ENCODE measurements at places on chromosomes 11 and 22.
A peak's percentile ranks its signal among the peaks of the same experiment; 100 is the strongest.

DNA sequence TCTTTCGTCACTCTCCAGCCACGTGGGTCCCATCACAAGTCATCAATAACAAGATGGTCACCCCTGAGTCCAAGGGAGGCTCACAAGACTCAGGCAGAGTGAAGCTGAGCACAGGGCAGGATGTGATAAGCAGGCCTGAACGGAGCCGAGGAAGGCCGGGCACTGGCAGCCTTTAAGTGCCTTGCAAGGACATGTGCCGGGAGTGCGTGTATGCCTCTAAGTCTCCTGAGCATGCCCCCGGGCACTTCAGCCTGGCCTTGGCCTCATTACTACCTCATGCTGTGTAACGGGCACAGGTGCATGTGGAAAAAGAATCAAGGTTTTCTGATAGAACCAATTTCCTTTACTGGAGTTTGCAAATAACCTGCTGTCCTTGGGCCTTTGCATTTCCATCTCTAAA lies 55.8 kb downstream of the UBASH3B start:
- H3K4me1 ChIP-seq: no peaks in the 10 kb centered on the region
- DNase-seq: no peak
- no peaks in the 10 kb centered on the region for H3K27me3 ChIP-seq
- H3K27ac ChIP-seq: no peak overlapping the region

- no peaks in the 10 kb centered on the region for H3K36me3 ChIP-seq
- H3K27ac ChIP-seq: no peak overlapping the region
- DNase-seq: no peak
- no peaks in the 10 kb centered on the region for H3K4me1 ChIP-seq
Measured at GRCh38 chr11:86803136-86804045, 3.0 kb downstream of the PRSS23 start.

DNA sequence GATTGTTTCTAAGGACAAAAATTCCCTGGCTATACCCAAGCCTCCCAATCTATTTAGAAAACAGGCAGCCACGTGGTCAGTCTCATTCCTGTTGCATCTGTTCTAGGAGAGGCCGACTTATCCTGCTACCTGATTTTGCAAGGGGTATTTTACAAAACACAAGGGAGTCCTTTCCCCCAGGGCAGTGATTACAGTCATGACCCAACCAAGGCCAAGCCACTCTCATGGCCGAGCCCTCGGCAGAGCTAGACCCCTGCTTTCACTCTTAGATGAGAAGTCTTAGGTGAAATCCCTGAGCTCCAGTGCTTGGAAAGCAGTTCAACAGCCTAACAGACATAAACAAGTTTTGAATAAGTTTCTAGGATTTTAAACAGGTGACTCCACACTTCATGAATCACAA lies 89.0 kb upstream of the PITPNB start:
- no peaks in the 10 kb centered on the region for H3K27me3 ChIP-seq
- no peak overlapping the region for H3K27ac ChIP-seq
- no peak for DNase-seq
- H3K4me1 ChIP-seq: no peaks in the 10 kb centered on the region
- H3K4me3 ChIP-seq: no peak overlapping the region
- H3K36me3 ChIP-seq: no peaks in the 10 kb centered on the region

- no peaks in the 10 kb centered on the region for H3K36me3 ChIP-seq
- no peak overlapping the region for H3K4me3 ChIP-seq
- peaks cover 7% of the 10 kb centered on the region for H3K4me1 ChIP-seq
- H3K27ac ChIP-seq: no peak overlapping the region
- H3K27me3 ChIP-seq: peaks cover 26% of the 10 kb centered on the region
- no peak for DNase-seq
Measured at GRCh38 chr22:43114958-43115357, 4.4 kb downstream of the BIK start.

- no peak for DNase-seq
- H3K27ac ChIP-seq: no peak overlapping the region
- no peaks in the 10 kb centered on the region for H3K36me3 ChIP-seq
- H3K4me3 ChIP-seq: no peak overlapping the region
- H3K27me3 ChIP-seq: no peaks in the 10 kb centered on the region
- no peaks in the 10 kb centered on the region for H3K4me1 ChIP-seq
Measured at GRCh38 chr11:11034476-11034875, 176.6 kb upstream of the ZBED5 start.

- no peak overlapping the region for H3K4me3 ChIP-seq
- H3K4me1 ChIP-seq: peaks cover 16% of the 10 kb centered on the region
- H3K27ac ChIP-seq: no peak overlapping the region
- DNase-seq: no peak
- no peaks in the 10 kb centered on the region for H3K36me3 ChIP-seq
- no peaks in the 10 kb centered on the region for H3K27me3 ChIP-seq
Measured at GRCh38 chr22:33883561-33883960, 36.7 kb downstream of the LARGE1 start.

DNA sequence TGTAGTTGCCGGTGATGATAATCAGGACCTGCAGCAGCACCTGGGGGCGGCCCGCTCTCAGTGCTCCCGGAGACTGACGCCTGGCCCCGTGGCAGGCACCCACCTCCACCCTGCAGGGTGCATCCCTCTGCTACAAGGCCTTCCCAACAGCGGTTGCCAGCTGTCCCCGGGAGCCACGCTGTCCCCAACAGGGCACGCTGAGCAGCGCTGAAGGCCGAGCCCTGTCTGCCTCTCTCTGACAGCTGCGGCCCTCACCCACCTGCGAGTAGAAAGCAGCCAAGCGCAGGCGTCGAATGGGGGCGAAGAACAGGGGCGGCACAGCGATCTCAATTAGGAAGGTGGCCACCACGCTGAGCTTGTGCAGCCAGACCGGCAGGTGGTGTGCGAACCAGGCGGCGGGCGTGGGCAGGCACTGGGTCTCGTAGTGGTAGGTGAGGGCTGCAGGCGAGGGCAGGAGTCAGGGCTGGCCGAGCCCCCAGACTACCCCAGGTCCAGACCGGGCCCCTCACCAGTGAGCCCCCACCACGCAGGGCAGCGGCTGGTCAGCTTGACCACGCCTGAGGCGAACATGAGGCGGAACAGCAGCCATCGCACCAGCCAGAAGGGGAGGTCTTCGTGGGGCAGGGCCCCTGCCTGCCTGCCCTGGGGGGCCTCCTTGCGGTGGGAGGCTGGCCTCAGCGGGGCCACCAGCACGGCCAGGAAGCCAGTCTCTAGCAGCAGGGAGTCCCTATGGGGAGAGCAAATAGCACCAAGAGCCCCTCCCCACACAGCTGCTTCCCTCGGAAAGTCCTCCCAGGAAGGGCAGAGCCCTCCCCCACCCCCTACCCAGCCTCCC lies 1.5 kb downstream of the LMF2 start:
- peak overlapping the region; percentile 100 for H3K4me3 ChIP-seq
- H3K27me3 ChIP-seq: no peaks in the 10 kb centered on the region
- no peak overlapping the region for H3K27ac ChIP-seq
- no peak for DNase-seq

DNA sequence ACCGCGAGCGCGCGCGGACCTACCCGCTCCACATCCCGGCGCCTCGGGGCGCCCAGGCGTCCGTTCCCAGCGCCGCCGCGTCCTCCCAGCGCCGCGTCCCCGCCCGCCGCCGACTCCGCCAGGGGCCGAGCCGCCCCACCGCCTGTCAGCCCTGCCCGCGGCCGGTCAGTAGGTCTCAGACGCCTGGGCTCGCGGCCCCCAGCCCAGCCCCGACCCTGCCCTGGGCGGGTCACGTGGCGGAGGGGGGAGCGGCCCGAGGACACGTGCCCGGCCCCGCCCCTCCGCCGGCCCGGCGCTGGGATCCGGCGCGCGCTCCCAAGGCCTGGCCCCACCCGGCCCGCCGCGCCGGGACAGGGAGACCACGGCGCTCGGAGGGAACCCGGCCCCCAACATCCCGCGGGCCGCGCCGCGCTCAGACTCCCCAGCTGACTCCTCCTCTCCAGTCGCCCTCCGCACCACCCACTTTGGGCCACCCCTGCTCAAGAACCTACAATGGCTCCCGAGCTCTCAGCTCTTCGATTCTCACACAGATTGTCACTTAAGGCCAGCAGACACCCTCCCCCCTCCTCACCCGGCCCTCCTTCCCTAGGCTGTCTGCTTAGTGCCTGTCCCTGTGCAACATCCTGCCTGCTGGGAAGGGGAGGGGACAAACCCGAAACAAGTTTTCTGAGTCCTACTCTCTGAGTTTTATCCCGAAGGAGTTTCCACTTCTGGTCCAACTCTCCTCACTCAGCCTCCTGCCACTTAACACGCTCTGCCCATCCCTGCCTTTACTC lies at the start of gene RAB3IL1:
Gene RAB3IL1 (minus strand): TSS at position 233 of the 776 bp plus-strand sequence. CDS start 199 bp downstream, at position 34.
- H3K4me1 ChIP-seq: no peaks in the 10 kb centered on the region
- no peaks in the 10 kb centered on the region for H3K36me3 ChIP-seq
- no peak for DNase-seq
- H3K27me3 ChIP-seq: no peaks in the 10 kb centered on the region
- H3K27ac ChIP-seq: no peak within 1 kb of the TSS

DNA sequence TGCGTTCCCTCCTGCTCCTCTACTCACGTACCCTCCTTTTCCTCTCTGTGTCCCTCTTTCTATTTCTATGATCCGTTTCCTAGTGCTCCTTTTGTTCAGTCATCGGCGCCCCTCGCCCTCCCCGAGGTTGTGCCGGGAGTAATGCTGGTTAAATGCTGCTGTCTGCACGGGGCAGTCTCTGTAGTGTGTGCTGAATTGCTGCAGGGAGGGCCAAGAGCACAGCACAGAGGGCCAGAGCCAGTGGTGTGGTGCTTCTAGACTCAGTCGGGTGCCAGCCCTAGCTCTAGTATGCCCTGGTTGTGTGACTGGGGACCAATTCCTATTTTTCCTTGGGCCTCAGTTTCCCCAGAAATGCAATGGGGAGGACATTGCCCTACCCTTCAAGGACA lies 98.3 kb downstream of the PKNOX2 start:
- DNase-seq: peak; percentile 68
- H3K27ac ChIP-seq: 0 out of 2 replicates have a peak overlapping the region, but pooled peaks have one; percentile 30
- H3K4me3 ChIP-seq: no peak overlapping the region
- H3K27me3 ChIP-seq: peaks cover 9% of the 10 kb centered on the region

DNA sequence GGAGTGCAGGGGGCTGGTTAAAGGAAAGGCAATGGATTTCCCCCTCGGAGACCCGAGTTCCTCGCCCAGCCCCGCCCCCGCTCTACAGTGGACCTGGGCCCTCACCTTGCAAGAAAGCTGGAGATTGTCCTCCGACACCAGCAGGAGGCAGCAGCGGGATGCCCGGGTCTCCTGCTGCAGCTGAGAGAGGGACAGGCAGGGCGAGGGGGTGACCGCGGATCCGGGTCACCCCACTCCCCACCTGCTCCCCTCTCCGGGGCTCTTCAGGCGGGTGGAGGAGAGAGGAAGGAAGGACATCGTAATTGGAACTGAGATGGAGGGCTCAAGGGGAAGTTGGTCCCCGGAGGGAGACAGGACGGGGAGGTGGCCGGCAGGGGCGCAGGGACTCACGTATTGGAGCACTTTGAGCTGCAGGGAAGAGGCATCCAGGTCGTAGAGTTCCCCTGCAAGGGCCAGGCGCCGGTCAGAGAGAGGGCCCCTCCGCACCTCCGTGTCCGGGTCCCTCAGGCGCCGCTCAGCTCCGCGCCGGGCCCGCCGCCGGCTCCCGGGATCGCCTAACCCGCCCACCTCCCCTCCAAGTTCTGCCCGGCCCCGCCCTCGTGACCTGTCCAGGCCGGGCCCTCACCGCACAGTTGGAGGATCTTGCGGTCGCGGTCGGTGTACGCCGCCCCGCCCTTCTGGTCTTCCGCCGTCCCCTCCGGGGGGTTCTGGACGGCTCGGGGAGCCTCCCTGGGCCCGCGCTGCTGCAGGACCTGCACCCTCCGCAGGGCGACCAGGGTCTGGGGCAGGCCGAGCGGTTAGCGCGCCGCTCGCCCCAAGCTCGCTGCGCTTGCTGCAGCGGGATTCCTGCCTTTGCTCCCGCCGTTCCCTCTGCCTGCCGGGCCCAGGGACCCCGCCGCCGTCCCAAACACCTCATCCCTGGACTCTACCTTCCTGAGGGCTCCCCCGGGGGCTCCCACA lies 84.1 kb downstream of the PDE2A start:
- H3K27ac ChIP-seq: no peak overlapping the region
- H3K4me1 ChIP-seq: peaks cover 13% of the 10 kb centered on the region
- peak overlapping the region; percentile 73 for H3K4me3 ChIP-seq
- peak; percentile 88 for DNase-seq

DNA sequence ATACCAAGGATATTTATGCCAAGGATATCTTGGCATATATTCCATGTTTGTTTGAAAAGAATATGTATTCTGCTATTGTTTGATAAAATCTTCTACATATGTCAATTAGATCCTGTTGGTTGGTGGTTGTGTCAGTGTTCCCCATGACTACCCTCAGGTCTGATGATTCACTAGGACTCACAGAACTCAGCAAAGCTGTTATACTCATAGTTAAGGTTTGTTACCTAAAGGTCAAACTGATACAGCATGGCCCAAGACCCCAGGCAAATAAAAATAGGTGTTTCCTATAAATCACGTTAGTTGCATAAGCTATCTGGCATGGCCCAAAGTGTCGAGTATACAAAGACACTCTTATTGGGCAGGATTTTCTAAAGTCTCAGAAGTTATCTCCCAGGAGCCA lies 30.2 kb upstream of the B3GNT6 start:
- H3K36me3 ChIP-seq: no peaks in the 10 kb centered on the region
- no peak for DNase-seq
- no peak overlapping the region for H3K4me3 ChIP-seq
- no peaks in the 10 kb centered on the region for H3K4me1 ChIP-seq
- no peaks in the 10 kb centered on the region for H3K27me3 ChIP-seq

DNA sequence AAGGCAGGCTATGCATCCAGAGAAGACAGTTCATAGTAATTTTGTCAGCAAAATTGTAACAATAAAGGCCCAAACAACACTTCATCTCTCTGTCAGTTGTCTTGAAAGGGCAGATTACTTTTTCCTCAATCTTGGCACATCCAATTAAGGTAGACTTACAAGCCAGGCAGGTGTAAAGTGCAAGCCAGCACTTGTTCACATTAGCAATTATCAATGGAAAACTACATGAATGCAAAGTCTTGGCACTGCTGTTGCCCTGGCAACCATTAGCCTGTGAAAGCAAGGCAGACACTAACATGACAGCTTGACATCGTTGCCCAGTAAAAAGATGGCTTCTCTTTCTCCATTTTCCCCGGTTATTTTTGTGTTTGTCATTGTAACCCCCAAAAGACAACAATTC lies 677.2 kb upstream of the TENM4 start:
- H3K27me3 ChIP-seq: no peaks in the 10 kb centered on the region
- H3K4me3 ChIP-seq: no peak overlapping the region
- H3K27ac ChIP-seq: no peak overlapping the region
- H3K4me1 ChIP-seq: no peaks in the 10 kb centered on the region

GRCh38 chr11:2759228-2760195 lies 59.7 kb upstream of the KCNQ1OT1 start:
- DNase-seq: peak; percentile 30
- H3K27ac ChIP-seq: no peak overlapping the region
- H3K36me3 ChIP-seq: no peaks in the 10 kb centered on the region
- H3K4me3 ChIP-seq: no peak overlapping the region
- H3K27me3 ChIP-seq: peaks cover 32% of the 10 kb centered on the region

DNA sequence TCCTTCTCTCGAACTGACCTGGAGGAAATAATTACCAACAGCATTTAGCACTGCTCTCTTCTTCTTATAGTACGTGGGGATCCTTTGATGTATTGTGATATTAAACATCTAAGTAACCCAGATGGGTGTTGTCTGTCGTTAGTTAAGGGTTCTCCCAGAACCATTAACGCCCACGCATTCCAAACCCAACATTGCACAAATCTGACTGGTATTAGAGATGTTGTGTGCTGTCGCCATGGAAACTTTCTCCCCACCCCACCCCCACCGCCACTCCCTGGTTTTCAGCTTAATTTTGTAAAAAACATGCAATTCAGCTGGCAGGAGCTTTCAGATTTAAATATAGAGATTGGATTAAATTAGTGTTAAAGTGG lies 1495.2 kb downstream of the TBC1D22A start:
- H3K4me3 ChIP-seq: no peak overlapping the region
- H3K4me1 ChIP-seq: peaks cover 7% of the 10 kb centered on the region
- no peaks in the 10 kb centered on the region for H3K27me3 ChIP-seq
- H3K36me3 ChIP-seq: no peaks in the 10 kb centered on the region
- no peak overlapping the region for H3K27ac ChIP-seq
- DNase-seq: no peak

GRCh38 chr11:45233121-45233803 lies 52.9 kb downstream of the SYT13 start:
- no peaks in the 10 kb centered on the region for H3K4me1 ChIP-seq
- H3K27ac ChIP-seq: no peak overlapping the region
- H3K4me3 ChIP-seq: no peak overlapping the region
- no peaks in the 10 kb centered on the region for H3K36me3 ChIP-seq

Measured in H1 (cell line).